Endodermal cell (in vitro differentiated cells): ENCODE measurements at places on chromosomes 16 and 17. TPM values are rescaled to one million over a fixed set of nuclear protein-coding genes. Genes with fewer than 3 reads are reported as not detected.

The AKTIP gene
- total RNA-seq: 14.8 to 18.3 TPM (median 17.3 TPM) in 3 replicates

The UBTF gene
- 89.9 and 91.3 TPM in 2 replicates for total RNA-seq

The SOST gene
- total RNA-seq: not detected in 2 replicates

The SEPTIN1 gene
- 2.3 to 3.5 TPM (median 2.6 TPM) in 3 replicates for total RNA-seq

The SLC5A11 gene
- 0.16 to 0.63 TPM in 2 of 3 replicates, not detected in the other for total RNA-seq

The CIBAR2 gene
- not detected in 3 replicates for total RNA-seq

The PITPNC1 gene
- total RNA-seq: 36.4 and 39.5 TPM in 2 replicates

The MYO1C gene
- 69.5 to 95.6 TPM (median 90.0 TPM) in 3 replicates for total RNA-seq

- H3K27ac ChIP-seq: no peak overlapping the region
- H3K4me3 ChIP-seq: no peak overlapping the region
- peaks cover 3% of the 10 kb centered on the region for H3K4me1 ChIP-seq
Observed at GRCh38 chr16:1149101-1149636, 3.7 kb upstream of the CACNA1H start.

- no peak overlapping the region for H3K4me3 ChIP-seq
- no peak for DNase-seq
- H3K27me3 ChIP-seq: no peaks in the 10 kb centered on the region
- no peaks in the 10 kb centered on the region for H3K36me3 ChIP-seq
- no peaks in the 10 kb centered on the region for H3K4me1 ChIP-seq
Observed at GRCh38 chr16:12439399-12440227, 364.1 kb downstream of the CPPED1 start.

GRCh38 chr16:546909-547770, 13.1 kb upstream of the PRR35 start:
- H3K27me3 ChIP-seq: no peaks in the 10 kb centered on the region
- H3K36me3 ChIP-seq: no peaks in the 10 kb centered on the region
- H3K27ac ChIP-seq: no peak overlapping the region

DNA sequence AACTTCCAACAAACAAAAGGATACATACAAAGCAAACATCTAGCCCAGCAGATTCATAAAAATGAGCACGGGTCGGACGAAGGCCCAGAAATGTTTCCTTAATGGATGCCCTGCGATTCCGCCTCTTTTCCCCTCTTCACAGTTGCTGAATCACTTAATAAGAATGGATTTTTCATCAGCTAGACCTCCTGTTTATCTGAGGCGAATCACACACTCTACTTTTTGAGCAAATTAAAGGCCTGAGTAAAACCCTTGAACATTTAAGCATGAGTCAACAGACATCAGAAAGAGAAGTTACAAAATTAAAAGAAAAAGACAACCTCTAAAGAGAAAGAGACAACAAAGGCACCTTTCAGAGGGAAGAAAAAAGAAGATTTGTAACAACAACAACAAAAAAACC, 44.7 kb downstream of the HS3ST3A1 start:
- no peaks in the 10 kb centered on the region for H3K4me1 ChIP-seq
- H3K27me3 ChIP-seq: no peaks in the 10 kb centered on the region
- H3K27ac ChIP-seq: no peak overlapping the region
- H3K4me3 ChIP-seq: no peak overlapping the region

- peaks cover 27% of the 10 kb centered on the region for H3K36me3 ChIP-seq
- H3K27ac ChIP-seq: no peak overlapping the region
- peak; percentile 47 for DNase-seq
- no peaks in the 10 kb centered on the region for H3K27me3 ChIP-seq
Observed at GRCh38 chr16:30925995-30926811, 2.8 kb downstream of the FBXL19 start.

DNA sequence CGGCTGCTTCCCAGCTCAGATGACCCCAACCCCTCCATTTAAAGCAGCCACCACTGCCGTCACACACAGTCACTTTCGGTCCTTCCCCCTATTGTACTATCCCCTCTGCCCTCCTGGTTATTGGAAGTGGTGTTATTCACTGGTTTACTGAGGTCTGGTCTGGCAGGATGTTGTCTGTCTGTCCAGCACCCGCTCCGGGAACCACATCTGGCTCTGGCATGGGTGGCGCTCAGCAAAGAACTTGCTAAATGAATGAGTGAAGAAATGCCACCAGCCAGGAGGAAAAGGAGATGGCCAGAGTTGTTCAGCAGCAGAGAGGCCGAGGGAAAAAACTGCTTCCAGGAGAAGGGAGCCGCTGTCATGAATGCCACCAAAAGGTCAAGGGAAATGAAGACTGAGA, 161.6 kb downstream of the GSG1L start:
- no peak overlapping the region for H3K4me3 ChIP-seq
- no peaks in the 10 kb centered on the region for H3K27me3 ChIP-seq
- H3K36me3 ChIP-seq: no peaks in the 10 kb centered on the region
- no peak for DNase-seq
- no peak overlapping the region for H3K27ac ChIP-seq
- H3K4me1 ChIP-seq: no peaks in the 10 kb centered on the region

DNA sequence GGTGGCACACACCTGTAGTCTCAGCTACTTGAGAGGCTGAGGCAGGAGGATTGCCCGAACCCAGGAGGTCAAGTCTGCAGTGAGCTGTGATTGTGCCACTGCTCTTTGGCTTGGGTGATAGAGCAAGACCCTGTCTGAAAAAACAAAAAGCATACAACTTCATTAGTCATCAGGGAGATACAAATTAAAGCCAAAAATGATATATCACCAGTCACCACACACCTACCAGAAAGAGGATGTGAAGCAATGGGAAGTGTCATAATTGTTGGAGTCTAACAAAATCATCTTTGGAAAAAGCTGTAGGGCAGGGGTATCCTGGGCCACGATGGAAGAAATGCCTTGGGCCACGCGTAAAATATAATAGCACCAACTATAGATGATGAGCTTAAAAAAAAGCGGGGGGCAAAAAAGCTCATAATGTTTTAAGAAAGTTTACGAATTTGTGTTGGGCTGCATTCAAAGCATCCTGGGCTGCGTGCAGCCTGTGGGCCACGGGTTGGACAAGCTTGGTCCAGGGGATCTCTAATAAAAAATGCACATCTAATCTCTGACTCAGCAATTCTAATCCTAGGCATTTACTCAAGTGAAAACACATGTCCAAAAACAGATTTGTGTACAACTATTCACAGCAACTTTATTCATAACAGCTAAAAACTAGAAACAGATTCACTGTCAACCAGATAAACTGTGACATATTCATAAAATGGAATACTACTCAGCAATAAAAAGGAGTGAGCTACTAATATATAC, 65.9 kb downstream of the HIC1 start:
- H3K4me3 ChIP-seq: no peak overlapping the region
- H3K27ac ChIP-seq: no peak overlapping the region
- peaks cover 20% of the 10 kb centered on the region for H3K36me3 ChIP-seq
- H3K27me3 ChIP-seq: no peaks in the 10 kb centered on the region

GRCh38 chr17:28521311-28522085, 15.3 kb downstream of the FOXN1 start:
- DNase-seq: peak; percentile 80
- no peak overlapping the region for H3K4me3 ChIP-seq
- no peaks in the 10 kb centered on the region for H3K27me3 ChIP-seq
- H3K27ac ChIP-seq: no peak overlapping the region

DNA sequence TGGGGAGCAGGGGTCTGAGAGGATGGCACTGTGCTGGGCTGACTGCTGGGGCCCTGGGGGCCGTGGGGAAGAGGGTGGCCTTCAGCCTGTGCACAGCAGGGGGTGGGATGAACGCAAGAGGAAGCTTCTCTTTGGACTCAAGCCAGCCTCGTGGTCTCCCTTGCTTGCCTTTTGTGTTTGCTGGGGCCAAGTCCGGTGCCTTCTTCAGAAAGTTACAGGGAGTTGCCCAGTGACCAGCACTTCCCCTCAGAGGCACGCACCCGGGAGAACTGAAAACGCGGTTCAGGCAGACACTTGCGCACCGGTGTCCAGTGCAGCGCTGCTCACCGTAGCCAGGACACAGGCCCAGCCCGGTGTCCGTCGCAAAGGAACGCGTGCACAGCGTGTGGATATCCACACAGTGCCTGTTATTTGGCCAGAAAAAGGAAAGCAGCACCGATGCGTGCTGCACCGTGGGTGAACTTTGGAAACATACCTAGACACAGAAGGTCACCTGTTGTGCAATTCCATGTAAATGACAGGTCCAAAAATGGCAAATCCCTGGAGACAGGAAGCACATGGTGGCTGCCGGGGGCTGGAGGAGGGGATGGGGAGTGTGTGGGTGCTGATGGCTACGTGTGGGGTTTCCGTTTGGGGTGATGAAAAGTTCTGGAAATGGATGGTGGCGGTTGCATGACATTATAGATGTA, 29.4 kb upstream of the NUDT16L1 start:
- no peaks in the 10 kb centered on the region for H3K27me3 ChIP-seq
- H3K27ac ChIP-seq: no peak overlapping the region
- no peak for DNase-seq
- no peak overlapping the region for H3K4me3 ChIP-seq
- H3K4me1 ChIP-seq: no peaks in the 10 kb centered on the region

- H3K4me3 ChIP-seq: no peak overlapping the region
- H3K27me3 ChIP-seq: peaks cover 59% of the 10 kb centered on the region
- H3K27ac ChIP-seq: no peak overlapping the region
- no peaks in the 10 kb centered on the region for H3K4me1 ChIP-seq
- no peaks in the 10 kb centered on the region for H3K36me3 ChIP-seq
Observed at GRCh38 chr16:24253192-24253591, 2.9 kb upstream of the CACNG3 start.

DNA sequence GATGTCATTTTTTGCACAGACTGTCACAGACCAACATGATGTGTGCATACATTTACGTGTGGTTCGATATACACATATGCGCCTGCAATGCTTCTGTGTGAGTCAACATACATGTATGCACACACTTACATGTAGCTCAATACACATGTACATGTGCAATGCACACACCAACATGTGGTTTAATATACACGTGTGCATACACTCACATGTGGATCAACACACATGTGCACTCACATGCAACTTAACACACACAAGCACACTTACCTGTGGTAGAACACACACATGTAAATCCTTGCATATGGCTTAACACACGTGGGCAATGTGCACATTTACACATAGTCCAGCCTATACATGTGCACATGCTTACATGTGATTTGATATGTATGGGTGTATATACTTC, 97.5 kb downstream of the CYLD start:
- DNase-seq: no peak
- no peak overlapping the region for H3K4me3 ChIP-seq
- peaks cover 7% of the 10 kb centered on the region for H3K27me3 ChIP-seq
- no peaks in the 10 kb centered on the region for H3K36me3 ChIP-seq

GRCh38 chr16:28610595-28611191, 849 bp upstream of the SULT1A1 start:
- H3K36me3 ChIP-seq: no peaks in the 10 kb centered on the region
- H3K27me3 ChIP-seq: no peaks in the 10 kb centered on the region
- no peaks in the 10 kb centered on the region for H3K4me1 ChIP-seq
- H3K4me3 ChIP-seq: no peak overlapping the region

- no peaks in the 10 kb centered on the region for H3K36me3 ChIP-seq
- DNase-seq: no peak
- H3K4me3 ChIP-seq: no peak overlapping the region
- H3K27ac ChIP-seq: no peak overlapping the region
- H3K27me3 ChIP-seq: no peaks in the 10 kb centered on the region
Observed at GRCh38 chr17:27817731-27818130, 17.4 kb upstream of the NOS2 start.
